ENCODE measurements at places on chromosomes 13 and 19.

DNA sequence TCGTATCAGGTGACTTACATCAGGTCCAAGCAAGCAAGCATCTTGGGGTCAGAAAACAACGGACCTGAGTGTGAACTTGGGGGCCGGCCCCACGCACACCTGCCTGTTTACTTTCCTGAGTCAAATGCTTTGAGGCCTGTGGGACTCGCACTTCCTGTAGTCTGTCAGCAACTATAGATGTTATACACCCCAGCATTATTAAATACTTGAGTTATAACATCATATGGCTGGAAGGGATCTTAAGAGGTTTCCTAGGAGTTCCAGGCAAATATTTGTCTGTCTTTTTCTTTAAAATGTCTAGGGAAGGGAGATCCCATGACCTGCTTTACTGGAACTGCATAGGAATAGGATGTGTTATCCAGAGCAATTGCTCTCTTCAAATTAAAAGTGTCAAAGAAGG is 280.6 kb downstream of the SHISA2 start:
- no peak for DNase-seq

DNA sequence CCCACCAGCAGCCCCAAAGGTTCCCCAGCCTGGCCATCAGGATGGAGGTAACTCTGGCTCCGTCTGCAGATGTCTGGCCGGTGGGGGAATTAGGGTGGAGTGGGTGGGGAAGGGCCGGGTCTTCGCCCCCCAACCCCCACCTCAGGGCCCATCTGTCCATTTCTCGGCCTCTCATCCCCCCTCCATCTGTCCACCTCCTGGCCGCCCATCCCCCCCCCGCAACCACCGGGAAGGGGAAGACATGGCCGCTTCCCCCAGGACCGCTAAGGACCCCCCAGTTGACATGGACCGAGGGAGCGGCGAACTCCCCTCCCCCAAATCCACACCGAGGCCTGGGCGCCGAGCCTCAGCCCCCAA is 793 bp downstream of the LRFN1 start:
- no peak for DNase-seq

GRCh38 chr19:1354970-1355567 is 28.6 kb upstream of the NDUFS7 start:
- DNase-seq = no peak

- DNase-seq = no peak
Measured at GRCh38 chr13:45492538-45492937, 27.8 kb downstream of the COG3 start.

DNA sequence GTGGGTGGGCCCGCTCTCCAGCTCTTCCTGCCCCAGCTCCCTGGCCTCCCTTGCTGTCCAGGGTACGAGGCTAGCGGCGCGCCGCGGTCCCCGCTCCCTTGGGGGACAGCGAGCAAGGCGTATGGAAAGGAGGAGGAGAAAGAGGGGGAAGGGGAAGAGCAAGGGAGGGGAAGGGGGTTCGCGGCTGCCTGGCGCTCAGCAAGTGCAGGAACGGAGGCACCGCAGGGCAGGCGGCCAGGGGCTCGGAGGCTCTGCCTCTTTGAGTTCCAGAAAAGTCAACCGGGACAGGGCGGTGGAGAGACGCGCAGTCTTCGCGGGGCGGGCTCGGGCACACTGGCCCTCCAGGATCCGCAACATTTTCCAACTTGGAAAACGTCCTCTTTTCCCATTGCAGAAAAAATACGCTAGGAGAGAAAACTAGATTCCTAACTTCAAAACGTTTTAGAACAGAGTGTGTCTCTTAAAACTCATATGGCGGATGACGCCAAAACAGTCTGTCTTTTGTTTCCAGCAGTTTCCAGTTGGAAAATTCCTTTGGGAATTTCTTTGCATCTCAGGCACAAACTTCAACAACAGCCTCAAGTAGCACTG is 23.1 kb upstream of the TNFRSF19 start:
- DNase-seq = no peak

DNA sequence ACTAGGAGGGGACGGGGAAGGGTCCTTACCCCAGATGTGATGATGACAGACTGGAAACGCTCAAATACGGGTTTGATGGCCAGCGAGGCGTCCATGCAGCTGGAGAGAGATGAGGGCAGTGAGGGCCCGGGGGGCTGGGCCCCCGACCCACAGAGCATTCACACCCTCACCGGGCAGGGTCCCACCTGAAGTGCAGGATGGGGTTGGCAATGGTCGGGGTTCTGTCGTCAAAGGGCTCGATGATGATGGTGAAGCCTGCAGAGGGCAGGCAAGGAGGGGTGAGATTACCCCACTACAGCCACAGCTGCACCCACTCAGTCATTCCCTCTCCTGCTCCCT is 13.0 kb downstream of the ERCC2 start:
- no peak for DNase-seq

DNA sequence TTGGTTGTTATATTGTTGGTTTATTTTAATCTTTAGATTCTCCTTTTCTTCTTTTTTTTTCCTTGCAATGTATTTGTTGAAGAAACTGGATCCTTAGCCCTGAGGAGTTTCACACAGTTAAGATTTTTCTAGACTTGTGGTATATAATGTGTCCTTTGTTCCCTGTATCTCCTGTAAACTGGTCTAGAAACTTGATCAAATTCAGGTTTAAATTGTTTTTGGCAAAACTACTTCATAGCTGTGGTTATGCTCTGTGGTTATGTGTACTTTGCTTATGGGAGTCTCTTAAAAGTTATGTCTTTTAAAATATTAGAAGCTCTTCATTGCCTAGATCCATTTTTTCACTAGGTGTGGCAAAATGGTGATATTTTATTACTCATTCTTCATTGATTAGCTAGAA is 3.7 kb upstream of the MTRF1 start:
- DNase-seq = no peak

DNA sequence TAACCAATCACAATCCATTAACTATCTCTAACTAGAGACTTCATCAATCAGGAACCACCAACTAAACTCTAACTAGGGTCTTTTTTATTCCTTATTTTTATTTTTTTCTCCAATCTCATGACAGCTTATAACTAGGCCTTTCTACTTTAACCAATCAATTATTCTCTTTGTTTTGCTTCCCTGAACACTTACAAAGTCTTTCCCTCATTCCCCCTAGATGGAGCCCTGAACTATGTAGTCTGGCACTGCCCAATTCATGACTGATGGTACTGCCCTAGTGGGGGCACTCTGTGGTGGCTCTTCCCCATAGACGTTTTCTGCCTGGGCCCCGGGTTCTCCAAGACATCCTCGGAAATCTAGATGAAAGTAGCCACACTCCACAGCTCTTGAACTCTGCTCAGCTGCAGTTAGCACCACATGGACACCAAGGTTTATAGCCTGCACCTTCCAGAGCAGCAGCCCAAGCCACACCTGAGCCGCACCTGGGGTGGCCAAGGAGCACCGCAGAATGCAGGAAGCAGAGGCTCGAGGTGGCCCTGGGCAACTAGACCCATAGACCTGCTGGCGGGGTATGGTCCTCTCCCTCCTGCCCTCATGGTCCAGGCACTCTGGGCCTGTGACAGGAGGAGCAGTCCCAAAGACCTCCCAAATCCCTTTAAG is 6.6 kb downstream of the ATP7B start:
- DNase-seq = no peak

DNA sequence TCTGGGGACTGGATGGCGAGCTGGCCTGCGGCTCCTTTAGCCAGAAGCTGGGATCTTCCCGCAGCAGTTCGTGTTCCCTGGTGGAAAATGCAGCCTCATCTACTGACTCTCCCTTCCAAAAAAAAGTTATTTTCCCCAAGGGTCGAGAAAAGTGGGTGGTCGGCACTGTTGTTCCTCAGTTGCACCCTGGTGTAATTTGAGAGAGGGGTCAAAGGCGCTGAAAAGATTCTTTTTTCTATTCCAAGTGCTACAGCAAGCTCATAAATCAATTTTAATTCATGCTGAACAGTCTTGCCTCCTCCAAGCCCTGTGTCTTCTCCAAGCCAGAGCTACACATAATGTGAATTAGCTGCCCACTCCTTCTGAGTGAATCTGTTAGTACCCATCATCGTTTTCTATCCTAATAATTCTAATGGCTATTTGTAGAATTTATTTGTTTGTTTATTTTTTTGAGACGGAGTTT is 774 bp downstream of the SLC25A15 start:
- no peak for DNase-seq

GRCh38 chr19:12847159-12848139 is 9.1 kb downstream of the MAST1 start:
- no peak for DNase-seq

GRCh38 chr19:31255831-31256592 is 93.2 kb downstream of the TSHZ3 start:
- no peak for DNase-seq

- no peak for DNase-seq
Measured at GRCh38 chr13:73984201-73984600, 150.0 kb downstream of the KLF12 start.

- peak; percentile 24 for DNase-seq
Measured at GRCh38 chr13:49996161-49996915, 504 bp upstream of the TRIM13 start.

GRCh38 chr19:50418176-50419021 is at the start of gene SPIB:
TSS of gene SPIB (plus strand) at chr19:50418938. CDS start at chr19:50418963, 25 bp downstream.
- no peak for DNase-seq

- no peak for DNase-seq
Measured at GRCh38 chr19:23832717-23833327, 74.1 kb upstream of the ZNF681 start.

- no peak for DNase-seq
Measured at GRCh38 chr13:73715114-73715910, 418.9 kb downstream of the KLF12 start.

GRCh38 chr19:33902802-33903488 is 106.3 kb downstream of the KCTD15 start:
- DNase-seq = no peak
